NCI-H1417 treated with DMSO at 0.1 percent for 48 hours (cell line): ENCODE measurements at places on chromosomes 4 and X.

DNA sequence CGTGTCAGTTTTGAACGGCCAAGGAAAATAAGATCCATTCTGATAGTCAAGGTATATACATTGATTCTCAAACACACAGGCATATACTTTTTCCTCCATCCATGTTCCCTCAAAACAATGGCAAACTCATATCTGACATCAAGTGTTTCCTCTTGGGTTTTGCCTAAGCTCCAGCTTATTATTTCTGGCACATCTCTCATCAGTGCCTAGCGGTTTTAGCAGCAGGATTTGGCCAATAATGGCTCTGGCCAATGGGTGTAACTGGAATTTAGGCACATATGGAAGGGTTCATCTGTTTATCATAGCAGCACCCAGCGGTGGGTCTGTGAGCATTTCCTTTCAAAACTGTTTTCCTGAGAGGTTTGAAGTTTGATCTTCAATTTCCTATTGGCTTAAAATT, 161.6 kb upstream of the TLL1 start:
- DNase-seq: no peak

DNA sequence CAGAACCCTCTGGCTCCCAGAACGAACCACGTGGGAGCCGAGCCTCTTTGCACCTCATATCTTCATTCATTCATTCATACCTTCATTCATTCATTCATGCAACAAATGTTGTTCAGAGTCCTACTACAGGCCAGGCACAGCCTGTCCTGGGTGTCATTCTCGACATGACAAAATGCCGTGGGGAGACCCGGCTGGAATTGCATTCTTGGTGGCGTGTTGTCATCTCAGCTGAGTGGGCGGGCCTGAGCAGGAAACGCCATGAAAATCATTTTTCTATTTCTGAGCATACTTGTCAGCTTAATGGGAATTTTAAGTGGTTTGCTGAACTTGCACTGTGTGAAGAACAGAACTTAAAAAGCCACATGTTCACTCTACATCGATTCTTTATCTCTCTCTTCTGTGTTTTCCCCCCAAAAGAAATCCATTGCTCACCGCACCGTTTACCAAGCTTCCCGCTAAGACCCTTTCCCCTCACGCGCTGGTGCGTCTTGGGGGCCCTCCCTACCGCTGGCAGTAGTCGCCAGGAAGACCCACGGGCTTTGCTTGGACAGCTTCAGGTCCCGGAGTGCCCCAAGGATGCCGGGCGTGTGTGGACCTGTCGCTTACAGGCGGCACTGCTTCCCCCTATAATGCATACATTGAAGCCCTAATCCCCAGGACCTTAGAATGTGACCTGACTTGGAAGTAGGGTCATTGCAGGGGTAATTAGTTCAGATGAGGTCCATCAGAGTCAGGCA, 41.6 kb upstream of the HMX1 start:
- no peak for DNase-seq

DNA sequence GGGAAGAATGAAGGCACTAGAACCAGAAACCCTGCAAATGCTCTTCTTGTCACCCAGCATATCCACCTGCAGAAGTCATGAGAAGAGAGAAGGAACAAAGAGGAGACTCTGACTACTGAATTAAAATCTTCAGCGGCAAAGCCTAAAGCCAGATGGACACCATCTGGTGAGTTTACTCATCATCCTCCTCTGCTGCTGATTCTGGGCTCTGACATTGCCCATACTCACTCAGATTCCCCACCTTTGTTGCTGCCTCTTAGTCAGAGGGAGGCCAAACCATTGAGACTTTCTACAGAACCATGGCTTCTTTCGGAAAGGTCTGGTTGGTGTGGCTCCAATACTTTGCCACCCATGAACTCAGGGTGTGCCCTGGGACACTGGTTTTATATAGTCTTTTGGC, 181.7 kb downstream of the AR start:
- DNase-seq: no peak

DNA sequence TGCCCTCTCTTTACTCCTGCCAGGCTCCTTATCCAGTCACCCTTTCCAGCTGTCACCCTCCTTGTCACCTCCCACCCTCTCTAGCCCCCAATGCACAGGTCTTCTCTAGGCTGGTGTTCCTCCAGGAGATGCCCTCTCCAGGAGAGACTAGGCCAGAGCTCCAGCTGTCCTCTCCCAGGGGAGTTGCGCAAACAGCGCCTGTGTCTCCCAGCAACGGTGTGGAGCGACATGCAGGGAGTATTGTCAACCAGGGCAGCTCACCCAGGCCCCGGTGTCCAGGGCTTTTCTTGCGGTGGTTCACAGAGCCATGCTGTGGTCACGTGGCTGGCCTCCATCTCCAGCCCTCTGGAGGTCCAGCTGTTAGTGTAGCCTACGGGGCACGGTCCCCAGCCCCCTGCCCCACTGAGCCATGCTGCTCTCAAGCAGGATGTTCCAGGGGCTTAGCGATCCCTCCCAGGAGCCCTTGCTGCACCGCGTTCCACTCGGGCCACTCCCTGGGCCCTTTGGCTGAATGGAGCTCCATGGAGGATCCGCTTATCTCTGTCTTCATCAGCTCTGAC, 34.8 kb downstream of the CCNQ start:
- DNase-seq: no peak

GRCh38 chrX:119762718-119763117, 4.3 kb downstream of the SOWAHD start:
- DNase-seq: no peak

DNA sequence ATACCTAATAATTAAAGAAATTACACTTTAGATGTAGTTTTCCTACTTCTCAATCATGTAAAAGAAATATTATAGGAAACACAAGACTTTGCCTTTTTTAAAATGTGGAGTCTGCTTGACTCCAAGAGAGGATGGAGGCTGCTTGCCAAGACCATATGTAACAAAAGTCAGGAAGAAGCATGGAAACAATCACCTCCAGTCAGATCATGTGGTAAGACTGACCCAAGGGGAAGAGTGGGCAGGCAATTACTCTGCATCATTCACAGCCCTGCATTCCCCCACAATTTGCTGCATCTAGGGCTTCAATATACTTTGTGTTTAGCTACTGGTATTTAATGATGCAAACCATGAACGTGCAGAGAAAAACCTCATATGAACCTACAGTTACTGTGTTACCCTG, 78.0 kb upstream of the RXFP1 start:
- no peak for DNase-seq

DNA sequence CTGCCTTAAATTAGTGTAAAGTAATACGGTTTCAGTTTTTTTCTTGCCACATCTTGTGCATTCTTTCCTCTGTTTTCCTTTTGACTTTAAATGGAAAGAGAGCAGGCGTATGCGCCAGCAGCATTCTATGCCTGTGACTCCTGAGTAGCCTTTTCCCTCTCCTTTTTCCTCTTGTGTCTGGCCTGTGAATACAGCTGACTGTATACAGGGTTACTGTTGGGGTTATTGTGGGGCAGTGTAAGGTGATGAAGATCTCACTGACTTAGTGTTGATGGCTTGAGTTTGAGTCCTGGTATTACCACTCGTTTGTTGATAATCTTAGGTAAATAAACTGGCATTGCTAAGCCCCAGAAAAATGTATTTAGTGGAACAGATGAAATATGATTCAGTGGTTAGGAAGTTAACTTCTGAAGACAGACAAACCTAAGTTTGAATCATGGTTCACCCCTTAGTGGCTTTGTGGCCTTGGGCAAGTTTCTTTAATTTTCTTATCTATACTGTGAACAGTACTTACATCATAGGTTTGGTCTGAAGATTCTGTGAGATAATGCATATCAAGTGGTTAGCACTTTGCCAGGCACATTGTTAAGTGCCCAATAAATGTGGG, 105.1 kb downstream of the FNIP2 start:
- no peak for DNase-seq

GRCh38 chr4:7368296-7368695, 66.4 kb downstream of the PSAPL1 start:
- DNase-seq: no peak

GRCh38 chrX:105823092-105823455, 735 bp downstream of the NRK start:
- DNase-seq: no peak

- no peak for DNase-seq
Observed at GRCh38 chr4:187606581-187606980, 389.0 kb upstream of the ZFP42 start.

DNA sequence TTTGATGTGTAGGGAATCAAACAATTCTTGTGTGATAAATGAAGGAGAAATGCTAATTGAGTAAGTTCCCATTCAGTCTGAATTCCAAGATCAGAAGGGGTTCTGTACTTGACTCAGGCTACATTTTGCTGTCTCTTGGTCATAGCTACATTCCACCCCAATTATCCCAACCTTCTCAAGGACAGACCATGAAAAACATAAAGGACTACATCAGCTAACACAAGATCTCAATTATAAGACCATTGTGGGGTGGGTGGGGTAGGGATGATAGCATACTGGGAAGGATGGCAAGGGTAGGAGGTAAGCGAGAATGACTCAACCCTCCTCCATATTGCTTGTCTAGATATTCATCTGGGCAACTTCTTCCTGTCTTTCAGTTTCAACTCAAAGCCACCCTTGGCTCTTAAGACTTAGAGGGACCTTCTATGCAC, 87.4 kb upstream of the ETNPPL start:
- no peak for DNase-seq

DNA sequence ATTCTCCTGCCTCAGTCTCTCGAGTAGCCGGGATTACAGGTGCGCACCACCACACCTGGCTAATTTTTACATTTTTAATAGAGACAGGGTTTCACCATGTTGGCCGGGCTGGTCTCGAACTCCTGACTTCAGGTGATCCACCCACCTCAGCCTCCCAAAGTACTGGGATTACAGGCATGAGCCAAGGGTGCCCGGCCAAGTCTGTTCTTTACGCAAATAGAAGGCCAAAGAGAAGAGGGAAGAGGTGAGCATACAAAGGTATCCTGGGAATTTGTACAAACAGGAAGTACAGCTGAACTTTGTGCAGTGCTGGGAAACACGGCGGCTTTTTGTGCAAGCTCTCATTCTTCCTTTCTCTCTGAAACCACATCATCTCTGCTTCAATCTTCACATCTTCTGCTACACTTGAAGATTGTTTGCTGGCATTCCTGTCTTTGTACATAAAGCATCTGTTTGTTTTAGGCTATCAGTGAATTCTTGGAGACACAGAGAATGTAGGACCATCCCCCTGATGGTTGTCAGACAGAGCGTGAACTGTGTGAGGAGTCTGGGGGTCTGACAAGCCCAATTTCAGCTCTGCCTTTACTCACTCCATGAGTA, 71.9 kb upstream of the PRSS48 start:
- no peak for DNase-seq

DNA sequence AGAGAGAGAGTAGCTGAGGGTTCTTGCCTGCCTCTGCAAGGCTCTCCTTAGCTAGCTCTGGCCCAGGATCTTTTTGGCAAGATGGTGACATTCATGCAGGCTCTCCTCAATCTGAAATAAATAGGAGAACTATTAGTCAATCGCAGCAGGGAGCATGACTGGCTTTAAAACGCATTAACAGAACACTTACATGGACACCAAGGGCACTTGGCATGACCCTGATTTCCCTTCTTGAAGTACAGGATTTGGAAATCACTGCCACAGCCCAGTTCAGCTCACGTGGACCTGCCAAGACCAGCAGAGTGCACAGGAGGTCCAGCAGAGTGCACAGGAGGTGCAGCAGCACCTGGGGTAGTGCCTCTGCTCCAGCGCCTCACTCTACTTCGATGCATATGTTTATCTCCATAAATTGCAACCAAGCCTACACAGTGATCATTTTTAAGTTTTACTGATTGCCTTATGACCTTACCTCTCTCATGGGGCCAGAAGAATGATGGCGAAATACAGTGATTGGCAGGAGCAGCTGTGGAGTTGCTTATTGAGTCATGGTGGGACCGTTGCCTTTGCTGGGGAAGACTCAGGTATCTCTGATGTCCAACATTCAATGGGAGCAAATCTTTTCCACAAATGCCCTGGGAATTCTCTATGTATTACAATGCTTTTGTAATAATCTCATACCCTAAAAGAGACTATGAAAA, 122.4 kb downstream of the SYNPO2 start:
- DNase-seq: no peak

DNA sequence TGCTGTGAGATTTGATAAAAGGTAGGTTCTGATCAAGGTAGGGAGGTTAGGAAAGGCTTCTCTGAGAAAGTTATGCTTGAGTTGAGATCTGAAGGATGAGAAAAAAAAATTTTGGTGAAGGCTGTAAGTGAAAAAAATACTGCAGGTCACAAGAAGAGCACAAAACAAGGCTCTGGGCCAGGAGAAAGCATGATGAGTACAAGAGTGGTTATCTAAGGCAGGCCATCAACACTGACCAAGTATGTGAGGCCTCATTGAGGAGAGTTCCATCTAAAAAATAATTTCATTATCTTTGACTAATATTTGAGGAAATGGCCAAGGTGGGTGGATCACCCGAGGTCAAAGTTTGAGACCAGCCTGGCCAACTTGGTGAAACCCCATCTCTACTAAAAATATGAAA, 71.6 kb upstream of the SLC4A4 start:
- DNase-seq: no peak

DNA sequence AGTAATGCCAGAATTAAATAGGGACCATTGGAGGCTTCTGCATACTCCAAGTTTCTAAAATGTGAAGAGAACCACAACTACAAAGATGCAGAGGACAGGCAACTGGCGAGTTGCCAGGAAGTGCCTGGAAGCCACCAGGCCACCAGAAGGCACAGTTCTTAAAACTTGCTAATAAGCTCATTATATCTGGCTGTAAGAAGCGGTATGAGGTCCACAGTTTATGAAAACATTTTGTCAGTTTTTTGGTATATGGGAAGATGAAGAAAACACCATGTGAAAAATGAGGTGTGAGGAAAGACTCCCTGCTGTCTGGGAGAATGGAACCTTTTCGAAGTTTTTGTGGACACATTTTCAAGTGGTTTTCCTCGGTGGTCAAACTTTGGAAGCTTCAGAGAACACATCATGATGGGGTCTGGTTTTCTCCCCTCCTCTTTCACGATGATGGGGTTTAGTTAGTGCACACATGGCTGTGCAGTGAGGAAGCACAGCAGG, 202.7 kb downstream of the NR3C2 start:
- no peak for DNase-seq

DNA sequence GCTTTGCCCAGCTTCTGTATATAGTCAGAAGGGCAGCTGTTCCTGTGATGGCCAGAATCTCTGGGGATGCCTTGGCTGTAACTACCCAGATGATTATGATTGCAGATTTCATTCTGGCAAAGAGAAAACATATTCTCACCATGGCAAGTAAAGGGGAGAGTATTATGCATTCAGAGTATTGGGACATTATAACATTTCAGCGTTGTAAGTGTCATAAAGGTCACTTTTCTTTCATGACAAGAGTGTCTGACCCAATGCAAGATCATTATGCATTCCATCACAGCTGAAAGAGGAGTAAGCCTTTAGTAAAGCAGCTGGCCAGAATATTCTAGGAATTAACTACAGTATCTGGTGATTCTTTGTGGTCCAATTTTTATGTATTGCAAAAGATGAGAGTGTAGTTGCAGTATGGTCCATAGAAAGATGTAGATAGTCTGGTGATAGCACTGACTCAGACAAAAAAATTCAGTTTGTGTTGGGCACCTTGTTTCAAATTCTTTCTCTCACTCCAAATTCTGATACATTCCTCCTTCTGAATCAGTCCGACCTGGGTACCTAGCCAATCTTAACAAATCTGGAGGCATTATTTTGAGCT, 2366.3 kb downstream of the PCDH7 start:
- no peak for DNase-seq

- DNase-seq: no peak
Observed at GRCh38 chr4:98659106-98659592, 738 bp upstream of the TSPAN5 start.
